ENCODE measurements at places on chromosomes 7 and 10. TPM values are rescaled to one million over a fixed set of nuclear protein-coding genes. Genes with fewer than 3 reads are reported as not detected.

GRCh38 chr7:10315881-10316280, 657.8 kb upstream of the PHF14 start:
- DNase-seq: no peak

DNA sequence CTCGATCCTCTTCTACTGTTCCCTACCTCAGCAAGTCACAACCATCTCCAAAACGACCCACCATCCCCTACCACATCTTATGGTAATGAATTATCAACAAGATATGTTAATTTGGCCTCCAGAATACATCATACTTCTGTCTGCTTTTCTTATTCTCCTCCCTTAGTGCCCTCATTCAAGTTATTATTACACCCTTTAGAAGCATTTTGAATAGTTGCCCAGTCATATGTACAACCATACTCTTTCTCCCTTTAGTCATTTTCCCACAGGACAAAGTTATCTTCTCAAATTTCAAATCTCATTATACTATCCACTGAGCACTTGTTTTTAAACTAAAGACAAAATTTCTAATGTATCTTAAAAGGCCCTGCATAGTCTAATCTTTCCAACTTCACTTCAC, 71.0 kb downstream of the GNAT3 start:
- no peak for DNase-seq

- no peak for DNase-seq
These were observed 44.9 kb downstream of the SPDYE5 start for GRCh38 chr7:75536940-75537538.

DNA sequence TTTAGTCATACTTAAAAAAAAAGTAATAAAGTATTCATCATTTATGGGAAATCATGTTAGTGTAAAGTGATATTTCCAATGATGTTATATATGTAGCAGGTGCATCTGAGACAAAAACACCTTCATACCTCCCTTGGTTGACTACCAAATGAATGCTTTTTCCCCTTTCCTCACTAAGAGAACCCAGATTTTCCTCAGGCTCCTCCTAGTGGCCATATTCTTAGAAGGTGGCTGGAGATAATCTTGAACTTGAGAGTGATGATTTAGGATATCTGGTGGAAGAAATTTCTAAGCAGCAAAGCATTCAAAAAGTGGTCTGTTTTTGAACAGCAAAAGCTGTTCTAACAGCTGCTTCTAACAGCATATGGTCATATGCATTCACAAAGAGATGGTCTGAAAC, 16.8 kb upstream of the DNAH11 start:
- DNase-seq: no peak

GRCh38 chr7:81062755-81063154, 143.9 kb upstream of the SEMA3C start:
- no peak for DNase-seq

- DNase-seq: no peak
These were observed 236.0 kb upstream of the NRP1 start for GRCh38 chr10:33570495-33570894.

HOXA5 gene
- total RNA-seq: 2.7 TPM

SPDYE2B gene
- not detected for total RNA-seq

PTN gene
- 6.1 TPM for total RNA-seq
